C1 segment of cervical spinal cord (tissue), 14 donors: ENCODE measurements at places on chromosomes 3 and 15.
A peak's percentile ranks its signal among the peaks of the same experiment; 100 is the strongest.

- DNase-seq: no peak
Measured at GRCh38 chr15:81858586-81858985, 187.2 kb downstream of the MEX3B start.

DNA sequence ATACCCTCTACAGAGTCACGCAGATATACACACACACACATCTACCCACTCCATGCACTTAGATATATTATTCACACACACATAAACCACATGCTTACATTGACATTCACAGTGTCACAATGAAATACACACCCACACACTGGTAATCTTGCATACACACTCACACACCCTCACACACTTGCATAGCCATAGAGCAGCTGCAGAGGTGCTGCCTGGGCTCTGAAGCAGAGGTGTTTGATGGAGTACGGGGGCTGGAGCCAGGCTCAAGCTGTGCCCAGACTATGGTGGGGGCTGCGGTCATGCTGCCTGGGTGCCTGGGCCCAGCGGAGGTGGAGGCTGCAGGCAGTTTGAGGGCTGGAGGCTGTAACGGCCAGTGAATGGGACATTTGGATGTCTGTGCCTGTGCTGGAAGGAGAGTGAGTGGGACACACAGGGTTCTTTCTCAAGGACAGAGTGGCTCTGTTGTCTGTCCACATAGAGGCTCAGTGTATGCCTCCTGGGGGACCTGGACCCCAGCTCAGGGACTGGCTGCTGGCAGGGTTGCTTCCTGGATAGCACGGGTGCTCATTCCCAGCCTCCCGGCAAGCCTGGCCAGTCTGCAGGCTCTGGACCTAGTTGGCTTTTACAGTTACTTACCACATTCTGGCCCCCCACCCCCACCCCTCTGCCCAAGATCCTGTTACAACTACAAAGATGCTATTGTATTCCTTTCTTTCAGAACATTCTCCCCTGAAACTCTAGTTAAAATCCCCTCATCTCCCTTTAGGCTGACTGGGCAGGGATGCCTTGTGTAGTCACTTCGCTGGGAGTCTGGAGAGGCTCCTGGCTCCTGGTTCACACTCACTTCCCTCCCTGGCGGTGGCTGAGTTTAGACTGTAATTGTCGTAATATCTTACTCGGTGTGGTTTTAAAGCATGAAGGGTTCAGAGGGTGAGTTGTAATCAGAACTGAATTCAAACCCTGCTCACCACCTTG, 12.5 kb downstream of the GASK1A start:
- DNase-seq: peak; percentile 63

- DNase-seq: no peak
Measured at GRCh38 chr3:81920816-81921215, 159.4 kb upstream of the GBE1 start.

DNA sequence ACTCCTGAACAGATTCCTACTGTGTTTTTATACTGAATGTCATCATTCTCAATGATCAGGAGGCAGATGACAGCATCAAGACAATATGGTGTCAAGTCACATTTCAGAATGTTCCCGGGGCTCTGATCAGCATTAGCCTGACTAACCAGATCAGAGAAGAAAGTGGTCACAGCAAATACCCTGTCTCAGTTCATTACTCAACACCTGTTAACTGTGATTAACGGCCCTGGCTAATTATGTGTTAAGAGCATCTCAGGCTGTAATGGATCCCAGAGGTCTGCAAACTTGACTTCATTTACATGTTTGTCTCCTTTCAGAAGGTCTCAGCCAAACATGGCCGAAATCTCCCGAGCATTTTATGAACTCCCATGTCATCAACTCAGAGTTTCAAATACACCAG, 833.7 kb downstream of the FHIT start:
- no peak for DNase-seq

DNA sequence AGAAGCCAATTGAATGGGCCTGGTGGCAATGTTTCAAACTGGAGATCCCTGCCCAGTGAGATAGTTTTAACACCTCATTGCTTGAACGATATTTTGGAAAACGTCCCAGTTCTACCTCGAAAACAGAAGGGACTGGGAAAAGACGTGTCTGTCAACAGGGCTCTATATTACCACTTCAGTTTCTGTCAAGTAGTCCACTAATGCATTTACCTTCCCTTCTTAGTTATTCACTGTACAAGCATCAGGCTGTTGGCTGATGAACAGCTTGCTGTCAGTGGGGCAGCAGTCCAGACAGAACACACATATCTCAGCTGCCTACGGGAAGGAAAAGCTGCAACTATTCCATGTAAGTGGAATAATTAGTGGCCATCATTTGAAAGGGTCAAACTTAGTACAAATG, 794.7 kb upstream of the GBE1 start:
- no peak for DNase-seq

GRCh38 chr15:56343879-56344278, 21.3 kb upstream of the TEX9 start:
- no peak for DNase-seq

DNA sequence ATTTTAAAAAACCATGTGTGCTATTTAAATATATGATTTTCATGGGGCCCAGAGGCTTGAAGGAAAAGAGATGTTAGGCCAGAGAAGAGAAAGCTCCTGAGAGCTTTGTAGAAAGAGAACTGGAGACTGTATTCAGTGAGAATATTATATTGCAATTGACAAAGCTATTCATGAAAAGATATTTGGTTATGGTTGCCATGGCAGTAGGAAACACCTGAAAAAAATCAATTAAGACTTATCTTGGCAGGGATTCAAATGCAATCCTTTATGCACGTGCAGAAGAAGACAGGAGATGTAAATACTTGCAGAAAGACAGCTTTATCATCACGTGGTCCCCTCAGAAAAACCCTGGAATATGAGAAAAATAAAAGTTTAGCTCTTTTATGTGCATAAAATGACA, 636.0 kb upstream of the TBL1XR1 start:
- DNase-seq: no peak

DNA sequence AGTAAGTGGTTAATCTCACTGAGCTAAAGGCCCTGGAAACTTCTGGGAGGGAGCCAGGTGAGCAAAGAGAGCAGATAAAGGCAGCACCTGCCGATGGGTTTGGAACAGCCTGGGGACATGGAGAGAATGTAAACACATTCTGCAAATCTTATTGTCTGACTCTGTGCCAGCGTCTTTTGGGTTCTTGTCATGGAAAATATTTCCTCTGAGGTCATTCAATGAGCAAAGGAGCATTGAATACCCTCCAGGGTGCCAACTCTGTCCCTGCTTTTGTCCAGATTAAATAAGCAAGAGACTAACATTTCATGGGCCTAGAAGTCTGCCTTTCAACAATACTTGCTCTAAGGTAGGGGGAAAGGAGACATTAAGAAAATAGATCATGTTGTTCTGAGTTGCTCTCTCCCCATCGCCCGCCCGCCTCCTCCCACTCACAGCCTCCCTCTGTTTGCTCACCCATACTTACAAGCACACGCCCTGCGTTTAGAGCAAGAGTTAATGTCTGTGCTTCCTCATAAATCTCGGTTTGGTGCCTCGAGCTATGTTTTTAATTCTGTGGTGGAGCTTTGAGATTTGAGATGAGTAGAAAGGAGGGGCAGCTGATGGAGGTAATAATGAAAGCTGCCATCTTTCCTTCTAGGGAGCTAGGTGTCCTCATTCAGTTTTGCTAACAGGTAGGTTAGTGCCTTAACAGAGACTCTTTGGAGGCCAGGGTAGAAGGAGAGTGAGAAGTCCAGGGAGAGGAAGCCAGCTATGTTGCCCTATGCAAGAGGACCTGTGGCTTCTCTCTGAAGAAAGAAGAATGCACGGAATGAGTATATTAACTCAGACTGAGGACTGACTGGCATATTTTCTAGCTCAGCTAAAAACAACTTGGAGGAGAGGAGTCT, 132.9 kb downstream of the TPRG1 start:
- DNase-seq: no peak

- DNase-seq: no peak
Measured at GRCh38 chr3:177618873-177619733, 421.8 kb upstream of the TBL1XR1 start.

DNA sequence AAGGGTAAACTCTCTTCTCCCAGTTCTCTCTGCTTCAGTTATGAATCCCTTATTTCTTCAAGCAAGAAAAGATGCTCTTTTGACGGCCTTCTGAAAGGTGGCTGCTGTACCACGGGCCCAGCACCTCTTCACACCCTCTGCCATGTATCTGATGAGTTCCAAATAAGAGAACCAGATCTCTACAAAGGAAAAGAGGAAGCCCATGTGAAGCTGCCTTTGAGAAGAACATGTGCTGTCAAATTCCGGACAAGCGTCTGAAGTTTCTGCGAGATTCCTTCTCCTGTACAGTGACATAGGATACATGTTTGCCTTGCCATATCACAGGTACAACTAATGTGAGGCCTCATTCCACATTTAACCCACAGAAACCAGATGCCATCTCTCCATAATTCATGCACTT, 59.2 kb downstream of the SH3BP5 start:
- no peak for DNase-seq

DNA sequence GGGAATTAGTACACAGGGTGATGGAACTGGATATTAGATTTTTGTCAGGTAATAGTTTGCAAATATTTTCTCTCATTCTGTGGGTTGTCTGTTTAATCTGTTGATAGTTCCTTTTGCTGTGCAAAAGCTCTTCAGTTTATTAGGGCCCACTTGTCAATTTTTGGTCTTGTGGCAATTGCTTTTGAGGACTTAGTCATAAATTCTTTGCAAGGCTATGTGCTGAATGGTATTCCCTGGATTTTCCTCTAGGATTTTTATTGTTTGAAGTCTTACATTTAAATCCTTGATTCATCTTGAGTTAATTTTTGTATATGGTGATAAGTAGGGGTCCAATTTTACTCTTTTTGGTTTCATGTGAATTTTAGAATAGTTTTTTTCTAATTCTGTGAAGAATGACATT, 111.3 kb downstream of the ARRDC4 start:
- no peak for DNase-seq

GRCh38 chr15:36362509-36362915, 216.9 kb upstream of the CDIN1 start:
- no peak for DNase-seq

- no peak for DNase-seq
Measured at GRCh38 chr3:112770032-112770626, 76.5 kb downstream of the CD200R1L start.

- DNase-seq: no peak
Measured at GRCh38 chr15:97528238-97528637, 432.3 kb upstream of the ARRDC4 start.

DNA sequence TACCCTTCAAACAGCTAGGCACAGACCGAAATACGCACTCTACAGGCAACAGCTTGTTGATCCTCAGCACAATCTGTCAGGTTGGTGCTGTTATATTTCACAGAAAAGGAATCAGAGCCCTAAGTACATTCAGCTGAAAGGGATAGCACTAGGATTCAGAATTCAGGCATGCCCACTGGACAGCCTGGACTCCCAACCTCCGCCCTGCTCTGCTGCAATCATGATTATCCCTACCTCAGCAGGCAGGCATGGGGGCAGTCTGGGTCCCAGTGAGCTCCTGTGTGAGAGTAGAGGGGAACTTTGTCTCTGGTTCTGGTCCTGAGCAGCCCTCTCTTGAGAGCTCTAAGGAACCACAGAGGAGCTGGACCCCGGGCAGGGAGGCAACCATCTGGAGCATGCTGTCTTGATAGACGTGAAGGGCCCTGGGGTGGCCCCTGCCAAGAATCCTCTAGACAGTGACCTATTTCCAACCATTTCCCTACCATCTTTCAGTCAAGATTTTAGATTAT, 23.4 kb upstream of the NOX5 start:
- no peak for DNase-seq

DNA sequence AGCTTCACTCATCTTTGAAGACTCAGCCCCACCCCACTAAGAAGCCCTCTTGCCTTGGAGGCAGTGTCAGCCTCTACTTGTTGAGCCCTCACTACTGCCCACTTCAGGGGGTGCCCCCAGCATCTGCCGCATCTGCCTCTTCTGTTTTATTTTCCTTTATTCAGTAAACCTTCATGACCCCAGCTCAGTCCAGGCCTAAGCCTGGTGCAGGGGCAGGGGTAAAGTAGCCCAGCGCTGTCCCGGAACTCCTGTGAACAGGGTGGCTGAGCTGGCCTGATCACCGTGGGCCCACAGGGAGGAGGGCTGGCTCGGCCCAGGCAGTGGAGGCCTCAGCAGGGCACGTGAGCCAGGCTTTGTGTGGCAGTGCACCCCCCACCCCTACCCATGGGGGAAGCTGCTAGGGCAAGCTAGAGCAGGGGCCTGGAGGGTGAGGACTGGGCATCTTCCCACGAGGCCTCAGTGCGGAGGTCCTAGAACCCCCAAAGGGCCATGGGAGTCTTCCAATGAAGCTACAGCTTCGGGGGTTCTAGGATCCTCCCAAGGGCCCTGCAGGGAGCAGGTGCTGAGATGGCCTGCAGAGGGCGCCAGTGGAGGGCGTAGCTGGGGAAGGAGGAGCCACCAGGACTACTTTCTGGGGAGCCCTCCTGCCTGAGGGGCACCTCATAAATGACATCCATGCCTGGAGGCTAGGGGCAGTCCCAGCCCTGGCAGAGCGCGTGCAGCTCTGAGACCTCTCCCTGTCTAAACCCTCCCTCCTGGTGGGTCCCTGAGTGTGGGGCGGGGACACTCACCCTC, 36.0 kb downstream of the TSPAN3 start:
- DNase-seq: no peak

DNA sequence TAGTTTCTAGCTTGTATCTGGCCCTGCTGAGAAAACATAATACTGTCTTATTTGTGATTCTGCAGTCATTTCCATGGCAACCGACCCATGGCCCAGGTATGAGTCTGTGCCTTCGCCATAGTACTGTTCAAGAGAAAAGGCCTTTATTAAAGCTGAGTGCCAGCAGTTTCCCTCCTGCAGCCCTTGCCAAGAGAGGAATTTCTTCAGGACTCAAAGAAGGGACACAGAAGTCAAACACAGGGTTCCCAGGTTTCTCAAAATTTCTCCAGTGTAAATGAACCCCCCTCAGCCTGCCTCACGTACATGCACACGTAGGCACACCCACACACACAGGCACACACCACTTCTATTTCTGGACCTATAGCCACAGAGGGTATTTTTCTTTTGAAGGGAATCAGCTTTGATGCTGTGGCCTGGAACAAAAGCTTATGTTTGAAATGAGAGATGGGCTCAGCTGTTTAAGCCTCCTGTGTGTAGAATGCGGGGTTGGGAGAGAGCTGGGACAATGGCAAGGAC, 269.2 kb downstream of the PDCD6IP start:
- DNase-seq: no peak

GRCh38 chr3:161081633-161082032, 23.5 kb downstream of the B3GALNT1 start:
- no peak for DNase-seq

GRCh38 chr3:25748189-25748588, 35.1 kb downstream of the NGLY1 start:
- DNase-seq: no peak

DNA sequence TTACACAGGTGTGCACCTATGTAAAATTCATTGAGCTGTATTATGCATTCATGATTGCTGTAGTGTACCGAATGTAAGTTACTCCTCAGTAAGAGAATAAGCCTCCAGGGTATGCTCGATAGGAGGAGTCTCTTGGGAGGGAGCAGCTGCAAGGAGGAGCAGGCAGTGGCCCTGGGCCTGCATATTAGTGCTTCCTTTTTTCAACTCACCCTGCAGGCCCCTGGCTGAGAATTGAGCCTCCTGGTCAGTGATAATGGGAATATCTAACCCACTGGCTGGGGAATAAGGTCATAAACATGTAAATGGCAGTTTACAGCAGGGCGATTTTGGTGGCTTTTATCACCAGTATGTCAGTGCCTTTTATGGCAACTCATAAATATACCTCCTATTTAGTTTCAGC, 21.7 kb upstream of the SFMBT1 start:
- no peak for DNase-seq

GRCh38 chr15:52180851-52181450, 10.2 kb downstream of the GNB5 start:
- DNase-seq: no peak
